ENCODE measurements at places on chromosomes 16 and 17.

- DNase-seq: no peak
Observed at GRCh38 chr17:32125848-32126153, 16.5 kb upstream of the RHOT1 start.

- DNase-seq: no peak
Observed at GRCh38 chr17:39225308-39225958, at the start of gene STAC2. Gene STAC2, minus strand, starts transcription at chr17:39225945. Its CDS starts 443 bp downstream, at chr17:39225502.

DNA sequence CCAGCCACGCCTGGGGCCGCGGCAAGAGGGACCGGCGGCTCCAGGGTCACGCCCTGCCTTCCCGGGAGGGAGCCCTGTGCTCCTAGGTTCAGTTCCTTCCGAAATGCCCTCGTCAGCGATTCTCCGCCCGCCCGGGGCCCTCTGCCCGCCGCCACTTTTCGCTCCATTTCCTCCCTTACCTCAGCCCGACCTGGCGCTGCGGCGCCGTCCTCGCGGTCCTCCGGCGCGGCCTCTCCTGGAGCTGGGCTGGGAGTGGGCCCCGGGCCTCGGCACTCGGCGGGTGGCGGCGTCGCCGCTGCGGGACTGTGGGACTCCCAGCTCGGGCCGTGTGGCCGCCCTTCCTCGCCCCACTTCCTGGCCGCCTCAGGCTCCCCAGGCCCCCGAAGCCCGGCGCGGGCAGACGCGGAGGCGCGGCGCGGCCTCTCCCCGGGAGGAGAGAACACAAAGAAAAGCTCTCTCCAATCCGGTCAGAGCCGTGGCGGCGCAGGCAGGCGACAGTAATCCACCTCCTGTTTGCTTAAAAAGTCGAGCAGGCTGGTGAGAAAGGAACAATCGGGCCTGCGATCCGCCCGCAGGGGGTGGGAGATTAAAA lies 1.6 kb downstream of the BAHCC1 start:
- peak; percentile 33 for DNase-seq

DNA sequence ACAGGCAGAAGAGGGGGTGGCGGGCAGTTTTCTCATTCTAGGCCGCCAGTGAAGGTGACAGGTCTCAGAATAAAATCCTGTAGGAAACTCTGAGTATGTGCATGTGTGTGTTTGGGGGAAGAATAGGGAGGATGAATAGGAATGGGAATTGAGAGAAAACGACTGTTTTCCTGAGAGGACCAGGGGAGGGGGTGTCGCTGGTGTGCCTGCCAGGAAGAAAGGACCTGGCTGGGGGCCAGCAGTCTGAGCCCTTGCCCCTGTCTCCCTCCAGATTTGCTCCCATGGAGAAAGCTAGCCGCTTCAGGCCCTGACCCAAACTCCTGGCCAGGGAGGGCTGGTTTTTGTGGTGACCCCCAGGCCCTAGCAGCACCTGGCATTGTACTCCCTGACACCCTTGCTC lies 14.4 kb downstream of the C17orf50 start:
- DNase-seq: no peak

GRCh38 chr17:27526604-27527002 lies 70.4 kb downstream of the KSR1 start:
- no peak for DNase-seq

DNA sequence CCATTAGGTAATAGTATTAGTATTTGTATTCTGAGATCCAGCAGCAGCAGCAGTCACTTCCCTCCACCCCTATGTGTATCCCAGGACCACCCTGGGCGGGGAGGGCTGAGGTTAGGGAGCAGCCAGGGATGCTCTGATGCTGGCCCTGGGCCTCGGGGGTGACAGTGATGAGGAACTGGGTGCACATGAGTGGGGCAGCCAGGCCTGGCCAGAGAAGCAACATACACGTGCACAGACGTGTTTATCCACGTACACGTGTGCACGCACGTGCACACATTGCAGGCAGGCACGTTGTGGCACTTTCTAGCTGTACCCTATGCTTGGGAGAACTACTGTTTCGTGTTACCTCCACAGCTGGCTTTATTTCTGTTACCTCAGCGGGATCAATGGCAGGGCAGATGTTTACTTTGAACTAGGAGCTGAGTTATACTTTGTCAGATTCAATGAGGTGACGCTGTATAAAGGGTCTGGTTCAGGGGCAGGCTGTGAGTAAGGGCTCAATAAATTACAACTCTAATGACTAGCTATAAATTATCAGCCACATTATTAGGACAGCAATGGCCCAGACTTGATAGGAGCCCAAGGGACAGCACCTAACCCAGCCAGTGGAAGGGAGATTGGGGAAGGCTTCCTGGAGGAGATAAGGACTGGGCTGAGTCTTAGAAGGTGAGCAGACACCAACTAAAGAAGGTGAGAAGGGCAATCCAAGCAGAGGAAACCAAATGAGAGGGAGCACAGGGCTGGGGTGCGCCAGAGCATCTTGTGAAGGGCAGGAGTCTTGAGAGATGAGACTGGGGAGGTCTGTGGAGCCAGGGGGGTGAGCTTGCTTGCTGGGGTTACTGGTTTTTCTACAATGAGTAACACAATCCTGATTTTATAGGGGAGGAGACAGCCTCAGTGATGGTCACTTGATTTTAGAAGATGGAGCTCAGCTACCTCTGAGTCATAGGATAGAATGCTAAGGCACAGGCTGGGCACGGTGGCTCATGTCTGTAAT lies 22.4 kb upstream of the CA4 start:
- no peak for DNase-seq

DNA sequence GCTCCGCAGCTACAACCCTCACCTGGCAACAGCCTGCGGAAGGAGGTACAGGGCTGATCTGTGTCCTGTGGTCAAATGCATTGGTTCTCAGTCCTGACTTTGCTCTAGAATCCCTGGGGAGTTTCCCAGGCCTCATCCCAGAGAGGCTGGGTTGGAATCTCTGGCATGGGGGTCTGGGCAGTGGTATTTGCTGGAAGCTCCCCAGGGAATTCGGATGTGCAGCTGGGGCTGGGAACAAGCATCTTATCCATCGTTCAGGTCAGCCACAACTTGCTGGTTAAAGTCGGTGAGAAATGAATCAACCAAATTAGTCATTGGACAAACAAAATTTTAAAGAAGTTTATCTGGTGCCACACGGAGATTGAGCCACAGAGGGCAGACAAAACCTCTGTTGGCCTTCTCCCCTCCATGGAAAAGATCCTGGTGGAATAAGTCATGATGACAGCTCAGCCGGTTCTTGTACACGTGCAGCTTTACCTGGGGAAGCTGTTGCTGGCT lies 231.2 kb downstream of the FOXL1 start:
- no peak for DNase-seq

- no peak for DNase-seq
Observed at GRCh38 chr16:4612474-4612931, 2.2 kb downstream of the UBALD1 start.

- DNase-seq: no peak
Observed at GRCh38 chr16:86224126-86224525, 286.2 kb upstream of the FOXF1 start.

- no peak for DNase-seq
Observed at GRCh38 chr16:57278494-57278893, 6.0 kb downstream of the PLLP start.

DNA sequence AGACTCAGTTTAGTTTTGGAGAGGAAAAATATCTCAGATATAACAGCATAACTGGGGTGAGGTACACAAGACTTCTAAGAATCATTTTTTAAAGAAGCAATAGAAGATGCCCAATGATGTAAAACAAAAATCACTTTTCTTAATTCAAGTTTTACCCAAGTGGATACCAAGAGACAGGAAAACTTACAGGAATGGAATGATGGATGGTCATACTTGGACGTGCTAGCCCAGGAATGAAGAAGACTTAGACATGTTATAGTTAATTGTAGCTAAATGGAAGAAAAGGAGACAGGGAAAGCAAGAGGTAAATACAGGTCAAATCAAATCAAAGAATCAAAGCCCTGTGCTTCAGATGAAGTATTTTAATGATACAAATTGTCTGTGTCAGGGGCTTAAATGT lies 312.7 kb upstream of the KCNJ16 start:
- no peak for DNase-seq

DNA sequence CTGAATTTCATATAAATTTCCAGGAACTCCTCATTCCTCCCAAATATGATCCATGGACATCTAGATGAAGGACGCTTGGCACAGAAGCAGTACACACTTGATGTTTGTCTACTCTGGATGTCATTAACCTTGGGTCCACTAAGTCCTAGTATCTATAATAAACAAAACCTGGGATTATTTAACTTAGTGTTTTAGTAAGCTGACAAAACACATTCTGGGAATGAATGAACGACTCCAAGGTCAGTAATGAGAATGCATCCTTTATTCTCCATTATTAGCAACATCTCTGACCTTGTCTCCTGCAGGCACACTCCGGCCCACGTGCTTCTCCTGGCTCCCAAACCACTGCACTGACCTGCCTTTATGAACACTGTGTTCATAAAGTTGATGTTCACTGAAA lies 24.1 kb upstream of the CDYL2 start:
- DNase-seq: no peak

DNA sequence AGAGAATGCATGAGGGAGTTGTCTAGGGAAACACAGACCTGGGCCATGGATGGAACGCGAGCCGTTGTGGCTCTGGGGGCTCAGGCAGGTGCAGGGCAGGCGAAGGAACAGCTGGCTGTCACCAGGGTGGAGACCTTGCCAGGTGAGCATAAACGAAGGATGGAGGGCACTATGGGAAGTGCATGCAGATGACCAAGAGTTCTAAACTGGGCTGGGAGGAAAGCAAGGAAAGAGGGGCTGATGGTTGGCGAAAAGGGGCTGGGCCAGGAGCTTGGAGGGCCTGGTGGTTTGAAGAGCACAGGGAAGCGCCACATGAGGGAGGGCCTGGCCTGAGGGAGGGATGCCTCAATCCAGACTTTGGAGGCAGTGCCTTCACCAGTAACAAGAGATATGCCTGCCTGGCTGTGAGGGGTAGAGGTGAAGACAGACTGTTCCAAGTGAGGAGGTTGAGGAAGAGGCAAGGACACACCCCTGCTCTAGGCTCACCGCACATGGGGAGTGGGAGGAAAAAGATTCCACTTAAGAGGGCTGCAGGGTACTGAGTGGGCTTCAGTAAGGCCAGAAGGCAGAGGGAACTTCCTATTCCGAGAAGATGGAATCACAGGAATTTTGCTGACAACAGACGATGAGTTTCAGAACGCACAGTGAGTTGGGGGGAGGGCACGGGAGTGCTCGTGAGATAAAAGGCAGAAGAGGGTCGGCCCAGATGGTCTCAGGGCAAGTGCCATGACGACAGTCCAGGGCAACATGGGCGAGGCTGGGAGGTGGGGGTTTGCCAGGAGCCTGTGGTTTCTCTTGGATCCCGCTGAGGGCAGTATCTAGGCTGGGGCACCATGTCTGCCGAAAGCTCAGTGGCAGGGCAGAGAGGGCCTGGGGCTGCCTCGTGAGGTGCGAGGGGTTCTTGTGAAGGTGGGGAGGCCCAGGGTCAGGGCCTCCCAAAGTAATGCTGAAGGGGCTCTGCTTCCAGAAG lies 20.6 kb downstream of the B9D1 start:
- no peak for DNase-seq

GRCh38 chr17:2087597-2088211 lies 32.8 kb downstream of the HIC1 start:
- DNase-seq: peak; percentile 17

DNA sequence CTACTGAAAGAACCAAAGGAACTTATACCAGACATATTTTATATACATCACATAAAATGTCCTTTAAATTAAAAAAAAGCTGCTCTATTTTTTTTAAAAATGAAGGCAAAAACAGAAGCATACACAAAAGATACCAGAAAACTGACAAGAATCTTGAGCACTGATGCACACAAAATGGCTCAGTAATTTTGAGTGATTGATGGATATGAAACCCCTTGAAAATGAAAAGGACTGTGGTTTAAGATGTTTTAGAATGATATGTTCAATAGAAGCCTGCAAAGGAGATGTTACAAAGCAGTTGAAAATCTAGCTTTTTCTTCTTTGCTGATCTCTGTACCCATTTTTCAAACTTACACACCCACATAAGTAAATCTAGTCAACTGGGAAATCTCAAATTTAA lies 2.7 kb downstream of the C16orf87 start:
- no peak for DNase-seq

DNA sequence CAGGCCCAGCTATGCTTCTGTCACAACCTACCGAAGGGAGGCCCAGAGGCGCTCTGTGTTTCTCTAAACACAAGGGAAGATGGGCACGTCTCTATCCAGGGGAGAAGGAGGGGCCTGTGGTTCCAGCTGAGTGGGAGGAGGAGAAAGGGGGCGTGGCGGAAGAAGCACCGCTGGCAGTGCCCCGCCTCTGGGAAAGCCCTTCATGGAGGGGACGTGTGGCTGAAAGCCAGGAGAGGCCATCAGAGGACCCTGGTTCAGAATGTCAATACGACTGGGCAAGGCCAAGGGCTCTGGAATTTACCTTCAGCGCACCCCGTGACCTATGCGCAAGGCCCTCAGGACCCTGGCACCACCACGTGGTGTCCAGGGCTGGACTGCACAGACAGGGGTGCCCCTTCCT lies 12.3 kb upstream of the SLC38A8 start:
- no peak for DNase-seq

- no peak for DNase-seq
Observed at GRCh38 chr16:74825941-74826340, 51.3 kb upstream of the FA2H start.

DNA sequence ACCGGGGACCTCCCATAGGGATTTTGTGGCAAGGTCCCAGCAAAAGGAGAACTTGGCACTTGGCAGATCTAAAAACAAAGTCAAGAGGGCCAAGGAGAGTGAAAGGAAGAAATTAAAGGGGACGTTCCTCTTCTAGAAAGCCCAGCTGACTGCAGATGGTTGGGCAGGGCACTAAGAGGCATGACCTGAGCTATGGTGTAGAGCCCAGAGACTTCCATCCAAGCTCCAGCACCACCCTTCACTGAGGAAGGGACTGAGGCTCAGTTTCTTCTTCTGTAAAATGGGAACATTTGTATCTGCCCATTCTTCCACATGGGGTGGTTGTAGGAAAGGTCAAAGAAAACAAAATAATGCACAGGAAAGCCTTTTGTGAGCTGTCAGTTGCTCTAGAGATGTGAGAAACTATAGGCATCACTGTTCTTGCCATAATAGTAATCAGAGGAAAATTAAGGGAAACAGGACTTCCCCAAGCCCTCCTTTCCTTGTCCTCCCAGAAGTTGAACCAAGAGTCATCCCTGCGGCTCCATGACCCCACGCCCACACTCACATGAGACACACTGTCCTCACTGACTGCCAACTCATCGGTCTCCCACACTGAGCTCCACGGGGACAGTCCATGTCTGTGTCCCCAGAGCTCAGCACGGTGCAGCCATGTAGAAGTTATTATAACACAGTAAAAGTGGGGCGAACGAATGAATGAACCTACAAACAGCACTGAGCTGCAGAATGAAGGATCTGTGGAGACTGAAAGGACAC lies 10.4 kb downstream of the CD300LF start:
- no peak for DNase-seq

DNA sequence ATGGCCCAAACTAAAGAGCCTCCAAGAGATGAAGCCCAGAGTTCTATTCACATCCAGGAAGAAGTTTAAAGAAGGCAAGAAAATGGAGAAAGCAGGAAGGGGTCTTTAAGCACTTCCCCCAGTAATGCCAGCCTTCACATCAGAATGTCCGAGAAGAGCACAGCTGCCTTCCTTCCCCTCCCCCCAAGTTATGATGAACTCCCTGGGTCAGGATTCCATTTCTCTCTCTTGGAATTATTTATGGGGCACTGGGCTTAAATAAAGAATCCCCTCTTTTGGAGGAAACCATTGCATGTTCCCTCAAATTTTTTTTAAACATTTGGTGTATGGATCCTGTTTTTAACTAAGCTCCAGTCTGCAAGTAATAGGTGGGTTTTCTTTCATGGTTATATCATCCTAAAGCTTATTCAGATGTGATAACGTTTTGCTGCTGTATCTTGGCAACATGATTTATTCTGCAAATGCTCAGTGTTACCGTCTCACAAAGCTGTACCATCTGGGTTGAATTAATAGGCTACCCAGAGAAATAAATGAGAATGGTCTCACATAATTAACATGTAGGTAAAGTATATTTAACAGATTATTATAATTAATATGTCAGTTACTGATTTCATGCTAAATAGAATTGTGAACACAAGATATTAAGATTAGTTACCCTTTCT lies 160.9 kb upstream of the TOX3 start:
- no peak for DNase-seq
